NCI-H345 (cell line): ENCODE measurements at places on chromosomes 4 and X.
A peak's percentile ranks its signal among the peaks of the same experiment; 100 is the strongest.

DNA sequence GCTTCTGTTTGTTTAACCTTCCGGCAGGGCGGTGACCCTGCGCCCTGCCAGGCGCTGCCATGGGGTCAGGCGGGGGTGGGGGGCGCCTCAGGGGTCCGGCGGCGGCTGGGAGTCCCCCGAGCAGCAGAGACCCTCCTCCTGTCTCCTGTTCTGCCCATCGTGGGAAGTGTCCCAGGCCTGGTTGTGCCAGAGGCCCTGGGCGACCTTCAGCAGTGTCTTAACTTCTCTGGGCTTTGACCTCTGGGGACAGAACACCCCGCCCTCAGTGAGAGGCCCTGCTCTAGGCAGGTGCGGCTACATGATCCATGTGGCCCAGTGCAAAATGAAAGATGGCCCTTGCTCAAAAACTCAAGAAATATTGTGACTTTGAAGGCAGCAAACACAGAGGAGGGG, 22.8 kb upstream of the HMX1 start:
- DNase-seq = no peak

GRCh38 chr4:109803924-109804571, 2.2 kb upstream of the CFI start:
- DNase-seq = peak; percentile 13

- DNase-seq = no peak
Observed at GRCh38 chr4:152360045-152360410, 175.9 kb downstream of the FBXW7 start.

GRCh38 chrX:152307936-152308335, 143.2 kb downstream of the GABRA3 start:
- DNase-seq = no peak

GRCh38 chrX:27966955-27967354, 14.3 kb downstream of the DCAF8L1 start:
- DNase-seq = peak; percentile 47

DNA sequence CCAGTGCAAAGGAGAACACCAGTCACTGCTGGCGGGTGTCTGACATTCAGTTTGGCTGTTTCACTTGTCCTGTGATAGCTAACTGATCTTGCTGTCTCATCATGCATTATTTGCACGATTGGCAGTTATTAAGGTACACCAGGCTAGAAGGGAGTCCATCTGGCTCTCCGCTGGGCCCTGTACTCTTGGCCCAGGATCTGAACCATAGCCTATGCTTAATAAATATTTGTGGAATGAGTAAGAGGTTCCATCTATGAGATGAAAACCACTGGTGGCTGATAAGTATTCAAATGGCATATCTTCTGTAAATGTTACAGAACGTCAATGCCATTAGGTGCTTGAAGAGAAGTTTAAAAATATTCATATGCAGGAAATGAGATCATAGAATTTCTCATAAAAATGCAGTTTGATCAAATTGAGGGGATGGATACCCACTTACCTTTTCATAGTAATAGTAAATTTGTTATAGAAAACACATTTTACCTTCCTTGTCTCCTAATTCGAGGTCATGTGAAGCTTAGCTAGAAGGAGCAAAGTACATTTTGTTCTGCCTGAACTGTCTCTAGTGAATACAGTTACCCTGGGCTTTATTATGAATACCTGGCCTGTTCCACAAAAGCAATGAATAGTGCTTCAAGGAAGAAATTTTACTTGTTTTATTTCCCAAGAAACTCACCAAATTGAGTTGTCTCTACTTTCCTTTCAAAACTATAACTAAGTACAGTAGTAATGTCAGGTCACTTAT, 213.5 kb downstream of the CBR4 start:
- no peak for DNase-seq

DNA sequence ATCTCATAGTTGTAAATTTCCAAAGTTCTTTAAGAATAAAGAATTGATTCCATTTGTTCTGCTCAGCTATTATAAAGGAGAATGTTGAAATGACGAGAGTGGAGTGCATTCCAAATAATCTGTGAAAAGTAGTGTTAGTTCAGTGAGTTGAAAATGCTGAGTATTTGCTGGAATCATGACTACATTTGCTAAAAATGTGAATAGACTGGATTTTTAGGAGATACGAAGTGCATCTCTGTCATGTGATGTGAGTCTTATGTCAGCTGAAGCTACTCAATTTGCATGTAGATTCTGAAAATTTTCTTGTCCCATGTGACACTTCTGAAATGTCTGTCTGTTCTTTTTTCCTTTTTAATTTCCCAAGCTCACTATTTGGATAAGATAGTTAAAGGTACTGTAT, 206.0 kb downstream of the DCTD start:
- no peak for DNase-seq

GRCh38 chr4:108527723-108528122, 92.7 kb upstream of the RPL34 start:
- no peak for DNase-seq

- DNase-seq = peak; percentile 81
Observed at GRCh38 chrX:102515975-102516941, at the start of gene TMSB15A. Gene TMSB15A, minus strand, starts transcription at chrX:102516739.

DNA sequence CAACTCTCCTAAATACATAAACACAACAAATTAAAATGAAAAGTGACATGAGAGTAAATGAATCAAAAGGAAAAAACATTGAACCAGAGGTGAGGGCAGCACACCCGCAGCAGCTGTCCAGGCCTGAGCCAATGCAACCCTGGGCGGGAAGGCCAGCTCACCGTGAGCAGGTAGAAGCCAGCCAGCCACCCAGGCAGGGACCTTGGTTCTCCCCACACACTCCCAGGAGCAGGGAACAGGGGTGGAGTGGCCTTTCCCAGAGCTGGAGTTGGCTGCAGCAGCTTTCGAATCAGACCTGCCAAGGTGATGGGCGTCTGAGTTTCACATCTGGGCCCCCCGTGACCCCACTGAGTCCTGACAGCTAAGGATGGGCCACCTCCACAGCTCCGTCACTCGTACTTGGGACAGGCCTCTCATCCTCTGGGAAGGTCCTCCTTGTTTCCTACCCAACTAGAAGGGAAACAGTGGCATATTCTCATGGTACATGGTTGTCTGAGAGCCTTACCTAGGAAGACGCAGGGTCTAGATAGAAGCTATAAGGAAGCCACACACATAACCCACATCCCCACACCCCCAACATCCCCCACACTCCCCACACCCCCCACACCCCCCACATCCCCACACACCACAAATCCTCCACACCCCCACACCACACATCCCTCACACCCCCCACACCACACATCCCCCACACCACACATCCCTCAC, 172.2 kb downstream of the DCLK2 start:
- DNase-seq = no peak

DNA sequence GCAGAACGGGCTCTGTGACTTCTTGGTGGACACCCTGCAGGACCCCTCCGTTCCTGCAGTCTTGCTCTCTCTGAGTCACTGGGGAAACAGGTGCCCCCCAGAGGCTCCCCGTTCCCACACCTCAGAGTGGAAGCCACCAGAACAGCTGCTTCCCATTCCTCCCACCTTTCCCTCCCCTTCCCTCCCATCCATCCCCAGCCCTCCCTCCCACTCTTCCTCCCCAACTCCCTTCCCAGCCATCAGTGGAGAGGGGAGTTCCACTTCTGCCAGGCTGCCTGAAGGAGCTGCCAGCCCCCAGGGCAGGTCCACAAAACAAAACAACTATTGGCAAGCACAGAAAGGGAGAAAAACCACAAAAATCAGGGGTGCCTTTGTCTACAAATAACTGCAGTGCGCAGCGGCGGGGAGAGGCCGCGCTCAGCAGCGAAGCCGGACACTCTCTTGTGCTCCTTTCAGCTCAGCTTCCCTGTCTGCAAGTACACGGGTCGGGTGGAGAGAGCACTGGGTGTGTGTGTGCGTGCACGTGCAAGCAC, 8.1 kb downstream of the SSR4 start:
- no peak for DNase-seq

DNA sequence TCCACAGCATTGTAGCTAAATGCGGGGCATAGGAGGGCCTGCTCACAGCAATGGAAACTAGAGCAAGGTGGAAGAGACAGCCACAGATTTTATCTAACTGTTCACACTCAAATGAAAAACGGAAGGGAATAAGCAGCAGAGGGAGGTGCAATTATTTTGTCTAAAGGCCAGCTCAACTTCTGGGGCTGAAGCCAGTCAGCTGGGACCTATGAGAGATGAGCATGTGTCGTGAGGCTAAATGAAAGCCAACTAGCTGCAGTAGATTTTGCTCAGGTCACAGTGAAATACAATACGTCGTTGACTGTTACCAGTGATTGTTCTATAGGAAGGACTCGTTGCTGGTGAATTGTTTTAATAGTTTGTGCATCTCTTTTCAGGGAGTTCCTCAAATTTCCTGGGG, 26.4 kb upstream of the FGFBP2 start:
- no peak for DNase-seq

- DNase-seq = no peak
Observed at GRCh38 chr4:1731180-1731579, 9.9 kb downstream of the TACC3 start.

DNA sequence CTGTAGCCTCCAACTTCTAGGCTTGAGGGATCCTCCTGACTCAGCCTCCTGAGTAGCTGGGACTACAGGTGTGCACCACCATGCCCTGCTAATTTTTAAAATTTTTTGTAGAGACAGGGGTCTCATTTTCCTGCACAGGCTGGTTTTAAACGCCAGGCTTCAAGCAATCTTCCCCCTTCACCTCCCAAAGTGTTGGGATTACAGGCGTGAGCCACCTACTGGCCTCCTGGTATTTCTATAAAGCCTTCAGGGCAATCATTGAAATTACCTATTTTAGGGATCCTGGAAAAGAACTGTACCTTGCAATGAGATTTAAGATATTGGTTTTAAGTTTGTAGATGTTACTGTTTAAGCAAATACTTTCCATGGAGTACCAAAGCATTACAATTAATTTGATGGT, 13.5 kb upstream of the PLS3 start:
- no peak for DNase-seq

GRCh38 chrX:7941390-7942042, 14.3 kb upstream of the PNPLA4 start:
- DNase-seq = peak; percentile 5

- peak; percentile 42 for DNase-seq
Observed at GRCh38 chr4:110197529-110198042, 829 bp downstream of the ELOVL6 start.

DNA sequence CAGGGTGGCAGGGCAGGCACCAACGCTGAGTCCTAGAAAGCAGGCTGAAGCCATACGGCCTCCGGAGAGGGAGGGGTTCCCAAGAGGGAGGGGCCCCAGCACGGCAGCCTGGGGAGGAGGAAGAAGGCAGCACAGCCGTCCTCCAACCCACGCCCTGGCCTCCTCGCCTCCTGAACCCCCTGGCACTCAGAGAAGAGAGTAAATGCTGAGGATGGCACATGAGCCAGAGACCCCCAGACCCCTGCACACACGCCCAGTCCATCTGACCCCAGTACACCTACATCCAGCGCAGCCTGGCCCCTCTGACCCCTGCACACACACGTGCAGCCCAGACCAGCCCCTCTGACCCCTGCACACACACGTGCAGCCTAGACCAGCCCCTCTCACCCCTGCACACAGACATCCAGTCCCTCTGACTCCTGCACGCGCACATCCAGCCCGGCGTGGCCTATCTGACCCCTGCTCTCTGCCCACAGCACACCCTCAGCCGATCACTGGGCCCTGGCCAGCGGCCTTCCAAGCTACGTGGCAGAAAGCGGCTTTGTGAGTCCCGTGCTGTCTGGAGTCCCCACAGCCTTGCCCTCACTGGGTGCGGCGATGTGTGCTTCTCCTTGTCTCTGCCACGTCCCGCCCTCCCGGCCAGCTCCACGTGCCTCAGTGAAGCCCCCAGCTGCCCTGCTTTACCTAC, 18.5 kb downstream of the ATP5ME start:
- no peak for DNase-seq

DNA sequence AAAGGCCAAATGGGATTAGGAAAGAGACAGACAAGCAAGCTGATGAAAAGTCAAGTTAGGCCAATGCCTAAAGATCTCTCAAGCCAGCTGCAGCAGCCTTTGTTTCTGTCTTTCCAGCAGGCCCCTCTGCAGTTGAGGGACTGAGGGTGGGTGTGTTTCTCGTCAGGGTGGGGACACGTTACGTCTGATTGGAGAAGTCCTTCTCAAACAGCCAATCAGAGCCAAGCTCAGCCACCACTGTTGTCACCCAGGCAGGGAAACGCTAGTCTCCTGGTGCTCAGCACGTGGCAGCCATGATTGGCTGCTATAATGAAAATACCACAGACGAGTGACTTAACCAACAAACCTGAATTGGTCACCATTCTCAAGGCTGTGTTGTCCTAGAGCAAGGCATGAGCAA, 177.1 kb upstream of the LCORL start:
- no peak for DNase-seq
